ENCODE measurements at places on chromosomes 11 and 22.

DNA sequence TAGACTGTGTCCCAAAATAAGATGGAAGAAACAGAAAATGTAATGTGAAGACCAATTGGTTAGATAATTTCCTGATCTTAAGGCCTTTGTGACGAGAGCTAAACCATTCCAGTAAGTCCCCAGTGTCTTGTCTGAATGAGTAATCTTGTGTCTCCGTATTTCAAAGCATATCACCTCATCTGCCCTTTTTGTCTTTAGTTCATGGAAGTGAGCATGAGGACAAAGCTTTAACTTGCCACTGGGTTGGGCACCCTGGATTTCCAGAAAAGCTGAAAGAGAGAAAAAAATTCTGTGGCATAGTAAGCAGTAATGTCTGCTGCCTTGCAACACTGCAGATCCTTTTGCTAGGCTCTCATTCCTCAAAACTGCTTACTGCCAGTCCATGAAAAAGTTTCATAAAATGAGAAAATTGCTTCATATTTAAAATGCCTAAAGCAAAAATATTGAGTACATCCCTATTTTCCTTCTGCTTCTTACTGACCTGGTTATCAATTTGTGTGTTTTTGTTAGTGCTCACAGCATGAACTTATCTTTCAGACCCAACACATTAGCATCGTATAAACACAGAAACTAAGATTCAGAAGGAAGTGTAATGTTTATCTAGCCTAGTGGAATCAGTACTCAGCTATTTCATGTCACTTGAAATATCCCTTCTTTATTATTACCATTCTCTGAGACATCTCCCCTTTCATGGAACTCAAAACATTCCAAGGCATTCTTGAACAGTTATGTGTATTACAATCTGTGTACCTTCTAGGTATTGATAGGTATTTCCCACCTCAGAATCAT, 5.3 kb downstream of the CASP12 start:
- DNase-seq = peak; percentile 49

GRCh38 chr11:74777038-74777437, 28.4 kb downstream of the RNF169 start:
- no peak for DNase-seq

GRCh38 chr11:105273660-105274280, 134.2 kb upstream of the CARD18 start:
- no peak for DNase-seq

GRCh38 chr11:118305726-118306125, 1.2 kb downstream of the CD3E start:
- DNase-seq = no peak

DNA sequence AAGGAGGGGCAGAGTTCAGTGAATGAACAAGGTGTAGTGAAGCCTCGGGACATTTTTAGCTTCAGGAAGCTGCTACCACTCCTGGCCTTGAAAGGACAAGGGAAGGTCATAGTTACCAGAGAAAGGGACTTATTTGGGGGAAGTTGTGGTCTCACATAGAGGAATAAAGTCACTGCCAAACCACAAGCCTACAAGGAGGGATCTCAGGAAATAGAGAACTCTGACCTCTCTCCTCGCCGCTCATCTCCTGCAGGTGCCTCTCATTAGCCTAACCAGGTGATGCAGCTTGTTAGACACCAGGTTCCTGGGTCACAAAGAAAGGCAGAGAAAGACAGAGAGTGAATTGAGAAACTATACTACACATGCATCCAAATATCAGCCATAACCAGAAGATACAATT, 14.3 kb upstream of the TOLLIP start:
- no peak for DNase-seq

DNA sequence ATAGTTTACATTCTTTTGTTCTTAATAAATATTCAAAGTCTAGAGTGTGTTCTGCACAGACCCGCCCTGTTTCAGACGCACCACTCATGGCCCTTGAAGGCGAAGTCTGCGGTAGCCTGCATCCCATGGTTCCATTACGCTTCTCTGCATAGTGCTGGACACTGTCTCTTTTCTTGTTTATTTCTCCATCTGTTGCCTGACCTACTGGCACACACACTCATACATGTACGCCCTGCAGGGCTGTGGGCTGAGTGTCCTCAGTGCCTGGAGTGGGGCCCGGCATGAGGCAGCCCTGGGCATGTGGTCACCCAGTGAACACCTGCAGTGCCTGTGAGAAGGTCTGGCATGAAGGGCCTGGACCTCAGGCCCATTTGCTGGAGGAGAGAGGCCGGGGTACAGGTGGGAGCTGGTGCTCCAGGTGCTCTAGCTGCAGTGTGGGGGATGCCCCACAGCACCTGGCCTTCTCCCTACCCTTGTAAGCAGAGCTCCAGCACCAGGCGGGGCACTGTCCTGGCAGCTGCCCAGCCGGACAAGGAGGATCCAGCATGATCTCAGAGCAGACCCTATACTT, 404.1 kb downstream of the TBC1D22A start:
- DNase-seq = no peak

- peak; percentile 52 for DNase-seq
Measured at GRCh38 chr11:129061492-129062230, 119.0 kb upstream of the TP53AIP1 start.

- DNase-seq = no peak
Measured at GRCh38 chr11:111098091-111098490, 147.4 kb upstream of the POU2AF2 start.

- no peak for DNase-seq
Measured at GRCh38 chr11:121354192-121354591, 61.6 kb downstream of the SC5D start.

- no peak for DNase-seq
Measured at GRCh38 chr11:126518071-126518971, 162.8 kb downstream of the ST3GAL4 start.

DNA sequence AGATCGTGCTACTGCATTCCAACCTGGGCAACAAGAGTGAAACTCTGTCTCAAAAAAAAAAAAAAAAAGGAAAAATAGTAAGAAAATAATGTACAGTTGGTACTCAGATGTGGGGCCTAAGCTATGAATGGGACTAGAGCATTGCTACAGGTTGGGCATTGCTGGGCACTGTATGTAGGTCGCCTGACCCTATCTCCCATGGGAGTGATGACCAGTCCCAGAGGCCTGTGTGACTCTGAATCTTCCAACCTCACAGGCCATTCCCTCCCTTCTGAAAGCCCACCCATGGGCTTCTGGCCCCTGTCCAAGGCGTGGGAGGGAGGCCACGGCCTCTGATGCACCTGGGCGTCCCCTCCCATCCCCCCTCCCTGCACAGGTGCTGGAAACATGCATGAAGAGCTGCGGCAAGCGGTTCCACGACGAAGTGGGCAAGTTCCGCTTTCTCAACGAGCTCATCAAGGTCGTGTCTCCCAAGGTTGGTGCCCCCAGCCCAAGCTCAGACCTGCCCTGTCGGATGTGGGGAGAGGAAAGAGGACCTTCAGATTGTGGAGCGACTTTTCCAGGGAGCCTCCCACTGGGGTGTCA, 9.5 kb downstream of the GGA1 start:
- DNase-seq = no peak

DNA sequence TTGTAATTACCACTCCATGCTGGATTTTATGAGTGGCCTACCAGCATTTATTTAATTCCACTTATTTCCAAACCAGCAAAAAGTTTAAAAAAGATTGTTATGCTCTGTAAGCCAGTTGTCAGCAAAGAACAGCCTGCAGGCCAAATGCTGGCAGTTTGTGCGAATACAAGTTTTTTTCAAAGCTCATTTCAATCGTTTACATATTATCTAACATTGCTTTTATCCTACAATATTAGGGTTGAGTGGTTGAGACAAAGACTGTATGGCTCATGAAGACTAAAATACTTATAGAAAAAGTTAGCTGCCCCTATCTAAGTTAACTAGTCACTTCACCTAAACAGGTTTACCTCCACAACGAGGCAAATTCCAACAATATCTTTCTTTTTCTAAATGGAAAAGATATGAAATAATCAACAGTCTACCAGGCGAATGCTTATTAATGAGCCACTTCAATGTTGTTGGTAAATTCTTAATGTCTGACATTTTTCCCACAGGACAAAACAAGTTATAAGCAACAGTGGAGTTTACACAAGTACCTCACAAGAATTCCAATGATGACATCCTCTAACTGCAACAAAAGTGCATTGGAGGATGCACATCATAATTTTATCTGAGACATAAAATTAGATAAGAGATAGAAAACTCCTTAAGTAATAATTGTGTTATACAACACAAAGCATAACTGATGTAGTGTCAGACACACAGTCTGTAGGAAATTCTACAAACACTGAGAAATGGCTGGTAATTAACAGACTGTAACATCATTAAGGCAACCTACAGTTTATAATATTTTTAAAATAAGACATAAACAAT, 35.8 kb upstream of the POU2AF2 start:
- no peak for DNase-seq

DNA sequence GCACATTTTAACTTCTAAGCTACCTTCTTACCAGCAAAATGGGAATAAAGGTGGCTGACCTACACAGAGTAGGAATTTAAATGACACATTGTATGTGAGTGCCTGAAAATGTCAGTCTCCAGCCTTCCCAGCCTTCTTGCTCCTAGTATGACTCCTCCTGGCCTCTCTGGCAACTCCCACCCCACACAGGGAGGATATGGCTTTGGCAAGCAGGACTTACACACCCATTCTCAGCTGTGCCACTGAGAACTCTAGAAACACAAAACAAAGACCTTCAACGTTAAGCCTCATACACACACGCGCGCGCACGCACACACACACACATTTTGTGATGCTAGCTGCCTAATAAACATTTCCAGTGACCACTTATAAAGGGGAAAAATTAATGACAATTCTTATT, 65.8 kb downstream of the PACSIN2 start:
- DNase-seq = peak; percentile 63

DNA sequence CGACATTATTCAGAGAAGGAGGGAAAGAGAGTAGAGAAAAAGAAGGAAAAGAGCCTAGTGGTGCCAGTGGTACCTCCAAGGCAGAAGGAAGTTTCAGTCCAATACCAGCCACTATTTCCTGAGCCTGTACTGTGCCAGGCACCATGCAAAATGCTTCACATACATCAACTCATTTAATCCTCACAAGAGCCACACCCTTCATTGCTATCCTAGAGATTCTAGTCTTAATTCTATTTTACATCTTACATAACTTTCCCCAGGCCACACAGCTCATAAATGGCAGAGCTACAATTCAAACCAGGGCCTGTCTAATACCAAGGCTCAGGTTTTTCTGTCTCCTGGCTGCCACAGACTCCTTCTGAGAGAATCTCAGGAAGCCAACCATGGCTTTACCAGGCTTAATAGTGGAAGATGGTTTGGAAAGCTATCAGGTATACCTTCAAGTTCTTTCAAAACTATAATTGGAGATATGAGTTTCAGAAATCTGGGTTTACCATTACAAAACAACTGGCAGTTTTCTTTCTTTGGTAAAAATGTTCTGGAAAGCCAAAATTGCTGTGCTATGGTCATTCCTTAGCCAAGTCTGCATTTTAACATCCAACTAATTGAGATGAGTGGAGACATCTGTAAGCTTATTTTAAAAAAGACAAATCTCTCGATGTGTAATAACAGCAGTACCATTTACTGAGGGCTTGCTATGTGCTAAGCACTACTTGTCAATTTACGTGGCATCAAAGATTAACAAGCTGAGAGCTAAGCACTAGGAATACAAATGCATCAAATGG, 225.1 kb upstream of the PITPNB start:
- no peak for DNase-seq

GRCh38 chr11:134733646-134734045, 321.6 kb upstream of the B3GAT1 start:
- no peak for DNase-seq

GRCh38 chr11:65215441-65216076, 33.8 kb downstream of the CAPN1 start:
- no peak for DNase-seq

DNA sequence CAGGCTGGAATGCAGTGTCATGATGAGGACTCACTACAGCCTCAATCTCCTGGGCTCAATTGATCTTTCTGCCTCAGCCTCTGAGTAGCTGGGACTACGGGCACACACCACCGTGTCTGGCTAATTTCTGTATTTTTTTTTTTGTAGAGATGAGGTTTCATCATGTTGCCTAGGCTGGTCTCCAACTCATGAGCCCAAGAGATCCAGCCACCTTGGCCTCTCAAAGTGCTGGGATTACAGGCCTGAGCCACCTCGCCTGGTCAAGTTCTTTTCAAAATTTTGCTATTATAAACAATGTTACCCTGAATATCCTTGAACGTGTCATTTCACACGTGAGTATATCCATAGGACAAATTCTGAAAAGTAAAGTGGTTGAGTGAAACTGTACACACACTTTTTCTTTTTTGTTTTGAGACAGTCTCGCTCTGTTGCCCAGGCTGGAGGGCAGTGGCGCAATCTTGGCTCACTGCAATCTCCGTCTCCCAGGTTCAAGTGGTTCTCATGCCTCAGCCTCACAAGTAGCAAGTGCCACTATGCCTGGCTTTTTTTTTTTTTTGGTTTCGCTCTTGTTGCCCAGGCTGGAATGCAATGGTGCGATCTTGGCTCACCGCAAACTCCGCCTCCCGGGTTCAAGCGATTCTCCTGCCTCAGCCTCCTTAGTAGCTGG, 21.6 kb upstream of the EP300 start:
- no peak for DNase-seq

- no peak for DNase-seq
Measured at GRCh38 chr11:22599458-22599857, 26.2 kb downstream of the FANCF start.

DNA sequence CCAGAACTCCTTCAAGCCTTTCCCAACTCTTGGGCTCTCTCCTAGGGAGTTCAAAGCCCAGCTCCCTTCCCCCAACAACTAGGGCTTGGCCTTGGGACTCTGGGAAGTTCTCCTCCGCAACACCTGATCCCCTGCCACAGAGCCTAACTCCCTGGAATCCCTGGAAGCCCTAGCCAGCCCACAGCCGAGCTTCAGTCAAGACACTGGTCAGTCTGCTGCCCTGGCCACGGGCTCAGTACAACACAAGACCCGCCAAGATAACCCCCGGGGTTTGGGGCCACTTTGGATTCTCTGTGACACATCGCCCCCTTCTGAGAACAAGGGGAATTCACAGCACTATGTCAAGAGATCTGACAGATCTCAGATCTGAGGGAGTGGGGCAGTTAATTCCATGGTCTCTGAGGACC, 58.3 kb downstream of the SLC22A12 start:
- DNase-seq = no peak

- no peak for DNase-seq
Measured at GRCh38 chr11:133265530-133266035, 266.7 kb downstream of the OPCML start.

DNA sequence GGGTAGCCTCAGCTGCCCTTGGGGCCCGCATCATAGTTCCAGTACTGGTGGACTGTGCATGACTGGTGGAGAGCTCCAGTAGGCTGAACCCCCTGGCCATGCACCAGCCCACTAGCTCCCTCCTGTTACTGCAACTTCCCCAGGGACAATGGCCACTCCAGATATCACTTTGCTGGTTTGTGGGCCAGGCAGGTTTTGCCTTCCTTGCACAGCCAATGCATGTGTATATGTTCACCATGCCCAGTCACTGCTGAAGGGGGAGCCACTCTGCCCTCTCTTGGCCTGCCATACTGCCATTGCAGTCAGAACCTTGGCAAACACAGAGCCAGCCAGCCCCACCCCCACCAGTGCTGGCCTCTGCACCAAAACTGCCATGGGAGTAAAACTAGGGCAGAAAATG, 2095.3 kb upstream of the RAG2 start:
- no peak for DNase-seq

- no peak for DNase-seq
Measured at GRCh38 chr11:98545544-98546175, 475.1 kb upstream of the CNTN5 start.
